ENCODE measurements at places on chromosomes 5 and 9. TPM values are rescaled to one million over a fixed set of nuclear protein-coding genes. Genes with fewer than 3 reads are reported as not detected.
A peak's percentile ranks its signal among the peaks of the same experiment; 100 is the strongest.

Gene ANXA2R
- 4.4 TPM for total RNA-seq

GRCh38 chr5:180908400-180908799 lies 9.4 kb downstream of the BTNL8 start:
- peaks cover 22% of the 10 kb centered on the region for H3K4me1 ChIP-seq
- DNase-seq: no peak
- no peak overlapping the region for H3K4me3 ChIP-seq
- peak overlapping the region; percentile 70 for H3K27ac ChIP-seq
- no peaks in the 10 kb centered on the region for H3K36me3 ChIP-seq

GRCh38 chr5:167614294-167615021 lies 677.0 kb upstream of the WWC1 start:
- H3K4me3 ChIP-seq: no peak overlapping the region
- H3K27me3 ChIP-seq: no peaks in the 10 kb centered on the region
- H3K27ac ChIP-seq: no peak overlapping the region
- H3K36me3 ChIP-seq: no peaks in the 10 kb centered on the region
- DNase-seq: no peak

Gene RXFP3
- total RNA-seq: not detected

Gene ANKRD55
- total RNA-seq: 0.41 TPM

DNA sequence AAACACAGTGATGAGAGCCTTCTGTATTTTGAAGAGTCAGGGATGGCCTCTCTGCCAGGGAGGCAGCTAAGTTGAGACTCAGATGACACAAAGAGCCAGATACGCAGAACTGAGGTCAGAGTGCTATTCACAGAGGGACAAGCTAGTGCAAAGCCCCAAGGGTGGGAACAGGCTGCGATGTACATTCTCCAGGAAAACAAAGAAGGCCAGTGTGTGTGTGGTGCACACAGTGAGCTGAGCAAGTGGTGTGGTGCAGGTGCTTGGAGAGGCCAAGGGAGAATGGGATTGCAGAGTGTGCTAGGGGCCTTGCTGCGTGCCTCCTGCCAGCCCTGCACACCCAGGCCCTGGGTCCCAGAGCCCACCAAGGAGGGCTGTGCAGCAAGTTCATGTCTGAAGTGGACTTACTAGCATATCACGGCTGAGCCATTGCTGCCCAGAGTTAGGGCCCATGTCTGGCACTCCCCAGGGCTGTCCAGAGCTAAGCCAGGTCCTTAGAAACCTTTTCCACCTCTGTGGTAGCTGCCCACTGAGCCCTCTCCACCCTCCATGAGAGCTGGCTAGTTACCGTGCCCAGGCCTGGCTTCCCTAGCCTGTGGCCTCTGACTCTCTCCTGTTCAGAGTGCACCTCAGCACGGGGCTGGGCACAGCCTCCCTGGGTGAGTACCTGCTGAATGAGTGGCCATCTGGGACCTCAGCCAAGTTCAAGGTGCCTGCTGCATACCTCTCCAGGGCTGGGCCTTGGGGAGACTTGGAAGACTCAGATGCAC lies 9.3 kb downstream of the SLC25A48 start:
- peaks cover 11% of the 10 kb centered on the region for H3K27me3 ChIP-seq
- H3K4me1 ChIP-seq: no peaks in the 10 kb centered on the region
- DNase-seq: no peak
- no peak overlapping the region for H3K4me3 ChIP-seq
- H3K27ac ChIP-seq: no peak overlapping the region
- H3K36me3 ChIP-seq: no peaks in the 10 kb centered on the region

- H3K4me3 ChIP-seq: no peak overlapping the region
- DNase-seq: no peak
- H3K27ac ChIP-seq: no peak overlapping the region
- no peaks in the 10 kb centered on the region for H3K36me3 ChIP-seq
Observed at GRCh38 chr5:158933494-158934318, 166.0 kb downstream of the EBF1 start.

- H3K36me3 ChIP-seq: no peaks in the 10 kb centered on the region
- H3K27me3 ChIP-seq: no peaks in the 10 kb centered on the region
- no peaks in the 10 kb centered on the region for H3K4me1 ChIP-seq
- DNase-seq: no peak
Observed at GRCh38 chr5:119022773-119023172, 34.4 kb upstream of the DTWD2 start.

DNA sequence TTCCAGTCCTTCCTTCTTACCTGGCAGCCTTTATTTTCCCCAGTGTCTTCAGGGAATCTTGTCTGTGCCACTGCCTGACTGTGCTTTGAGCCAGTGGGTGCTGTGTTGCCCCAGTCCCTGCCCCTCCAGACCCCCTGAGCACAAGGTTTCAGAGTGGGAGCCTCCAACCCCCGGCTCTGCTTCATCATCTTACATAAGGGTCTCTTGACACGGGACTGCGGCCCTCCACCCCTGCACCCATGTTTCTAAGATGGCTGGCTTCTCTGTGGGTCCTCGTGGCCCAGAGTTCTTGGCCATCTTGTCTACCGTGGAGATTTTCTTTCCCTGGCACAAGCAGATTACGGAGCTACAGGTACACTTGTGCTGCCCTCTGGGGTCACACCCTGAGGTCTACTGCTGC lies 194.1 kb downstream of the CACNA1B start:
- H3K4me3 ChIP-seq: no peak overlapping the region
- no peaks in the 10 kb centered on the region for H3K36me3 ChIP-seq
- no peak for DNase-seq
- no peaks in the 10 kb centered on the region for H3K4me1 ChIP-seq
- no peak overlapping the region for H3K27ac ChIP-seq

- H3K4me1 ChIP-seq: no peaks in the 10 kb centered on the region
- H3K36me3 ChIP-seq: no peaks in the 10 kb centered on the region
- H3K27ac ChIP-seq: no peak overlapping the region
- no peaks in the 10 kb centered on the region for H3K27me3 ChIP-seq
Observed at GRCh38 chr5:113133211-113133975, 156.8 kb downstream of the DCP2 start.

GRCh38 chr9:104831681-104832080 lies 67.8 kb downstream of the NIPSNAP3B start:
- H3K36me3 ChIP-seq: peaks cover 99% of the 10 kb centered on the region
- no peaks in the 10 kb centered on the region for H3K27me3 ChIP-seq

DNA sequence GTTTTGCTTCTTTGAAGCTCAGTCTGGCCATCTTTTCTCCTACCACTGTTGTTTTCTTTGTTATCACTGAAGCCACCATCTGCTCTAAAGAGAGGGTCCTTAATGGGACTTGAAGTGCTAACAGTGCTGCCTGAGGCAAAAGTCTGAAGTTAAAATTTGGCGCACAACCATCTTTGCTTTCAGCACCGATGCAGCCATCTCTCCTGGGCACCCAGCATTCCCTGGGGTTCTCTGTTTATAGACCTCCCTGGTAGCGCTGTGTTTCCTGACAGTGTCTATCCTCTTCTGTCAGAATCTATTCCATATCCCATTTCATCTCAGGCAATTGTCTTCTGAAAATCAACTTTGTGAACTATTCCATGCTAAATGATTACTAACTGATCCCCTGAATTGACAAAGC lies 491.5 kb upstream of the MPDZ start:
- no peak overlapping the region for H3K4me3 ChIP-seq
- no peak overlapping the region for H3K27ac ChIP-seq
- H3K27me3 ChIP-seq: no peaks in the 10 kb centered on the region
- DNase-seq: no peak
- no peaks in the 10 kb centered on the region for H3K4me1 ChIP-seq
- no peaks in the 10 kb centered on the region for H3K36me3 ChIP-seq

- H3K4me3 ChIP-seq: peak within 1 kb of the TSS; percentile 96
- H3K27ac ChIP-seq: peak within 1 kb of the TSS; percentile 97
- peak; percentile 97 for DNase-seq
- no peaks in the 10 kb centered on the region for H3K36me3 ChIP-seq
- H3K4me1 ChIP-seq: peaks cover 16% of the 10 kb centered on the region
- H3K27me3 ChIP-seq: no peaks in the 10 kb centered on the region
Observed at GRCh38 chr9:6757456-6758247, at the start of gene KDM4C. Gene KDM4C, plus strand, starts transcription at chr9:6757973. Its CDS starts 35,016 bp downstream, at chr9:6792989.

Gene TRIM7
- 4.3 TPM for total RNA-seq

Gene ENHO
- total RNA-seq: 0.59 TPM

DNA sequence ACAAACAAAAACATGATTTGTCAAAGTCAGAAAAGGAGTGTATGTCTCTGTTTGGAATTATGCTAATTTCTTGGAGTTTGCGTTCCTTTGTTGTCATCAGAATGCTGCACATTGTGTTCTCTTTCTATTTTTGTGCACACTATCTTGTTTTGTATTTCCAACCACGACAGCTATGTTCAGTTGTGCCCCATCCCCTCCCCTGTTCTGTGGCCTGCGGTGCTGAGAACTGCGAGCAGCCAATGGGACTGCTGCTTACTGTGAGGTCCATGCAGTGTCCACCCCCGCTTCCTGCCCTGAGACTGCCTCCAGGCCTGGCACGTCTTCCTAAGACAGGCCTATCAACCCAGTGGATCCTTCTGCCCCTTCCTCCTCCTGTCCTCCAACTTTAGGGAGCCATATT lies 76.8 kb downstream of the PALM2AKAP2 start:
- H3K27me3 ChIP-seq: no peaks in the 10 kb centered on the region
- H3K36me3 ChIP-seq: no peaks in the 10 kb centered on the region
- no peak overlapping the region for H3K4me3 ChIP-seq
- H3K4me1 ChIP-seq: no peaks in the 10 kb centered on the region

GRCh38 chr5:17096952-17097695 lies 120.3 kb upstream of the BASP1 start:
- no peak for DNase-seq
- H3K4me3 ChIP-seq: no peak overlapping the region
- H3K27ac ChIP-seq: no peak overlapping the region
- H3K4me1 ChIP-seq: no peaks in the 10 kb centered on the region

Gene SLC30A5
- total RNA-seq: 62.7 TPM

Gene RNF180
- 12.2 TPM for total RNA-seq
